Left renal cortex interstitium (tissue), 4 donors: ENCODE measurements at places on chromosomes 3 and 15.

GRCh38 chr15:83155942-83156341 lies 48.5 kb downstream of the TM6SF1 start:
- DNase-seq = no peak

- no peak for DNase-seq
Observed at GRCh38 chr3:95356764-95357501, 1294.1 kb downstream of the NSUN3 start.

- no peak for DNase-seq
Observed at GRCh38 chr15:45611305-45611704, 23.5 kb upstream of the SQOR start.

DNA sequence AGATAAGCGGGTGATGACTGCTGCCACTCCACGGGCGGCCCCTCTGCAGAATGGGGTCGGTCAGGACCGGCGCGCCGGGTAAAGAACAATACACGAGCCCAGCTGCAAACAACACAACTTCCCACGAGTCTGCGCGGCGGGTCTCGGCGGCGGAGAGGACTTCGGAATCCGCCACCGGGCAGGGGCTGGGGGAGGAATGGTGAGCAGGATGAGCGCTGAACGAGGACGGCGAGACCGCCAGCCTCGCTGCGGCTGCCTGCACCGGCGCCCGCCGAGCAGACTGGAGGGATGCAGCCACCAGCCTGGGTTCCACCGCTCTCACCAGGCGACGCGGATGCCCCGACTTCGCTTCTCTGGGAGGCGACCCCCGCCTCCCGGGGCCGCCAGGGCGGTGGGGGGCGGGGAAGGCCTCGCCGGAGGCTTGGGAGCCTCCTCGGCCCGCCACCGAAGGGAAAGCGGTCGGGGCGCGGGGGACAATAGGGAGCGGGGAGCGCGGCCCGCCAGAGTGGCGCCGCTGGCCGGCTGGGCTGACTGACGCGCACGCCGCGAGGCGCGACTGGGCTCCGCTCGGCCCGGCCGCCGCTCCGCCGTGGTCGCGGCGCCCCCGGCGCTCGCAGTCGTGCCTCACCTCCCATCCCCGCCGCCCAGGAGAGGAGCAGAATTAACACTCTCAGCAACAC lies 515 bp downstream of the ADAM10 start:
- DNase-seq = no peak
